ENCODE measurements at places on chromosomes 12 and 14.

GRCh38 chr12:120708651-120709050, 1.6 kb upstream of the UNC119B start:
- no peak for DNase-seq

DNA sequence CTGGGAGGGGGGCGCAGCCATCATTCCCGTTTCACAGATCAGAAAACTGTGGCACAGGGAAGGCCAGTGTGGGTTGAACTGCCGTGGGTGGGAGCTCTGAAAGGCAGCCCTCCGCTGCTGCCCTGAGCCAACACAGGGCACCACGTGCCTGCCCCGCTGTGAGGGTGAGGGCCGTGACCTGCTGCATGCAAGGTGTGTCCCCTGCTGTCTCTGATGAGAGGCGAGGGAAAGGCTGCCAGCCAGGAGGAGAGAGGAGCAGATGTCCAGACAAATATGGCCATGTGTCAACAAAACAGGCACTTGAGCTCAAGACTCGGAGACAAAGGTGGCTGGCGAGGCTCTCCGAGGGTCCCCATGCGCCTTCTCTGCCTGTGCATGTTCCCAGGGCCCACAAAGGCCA, 108.8 kb downstream of the RBM19 start:
- no peak for DNase-seq

DNA sequence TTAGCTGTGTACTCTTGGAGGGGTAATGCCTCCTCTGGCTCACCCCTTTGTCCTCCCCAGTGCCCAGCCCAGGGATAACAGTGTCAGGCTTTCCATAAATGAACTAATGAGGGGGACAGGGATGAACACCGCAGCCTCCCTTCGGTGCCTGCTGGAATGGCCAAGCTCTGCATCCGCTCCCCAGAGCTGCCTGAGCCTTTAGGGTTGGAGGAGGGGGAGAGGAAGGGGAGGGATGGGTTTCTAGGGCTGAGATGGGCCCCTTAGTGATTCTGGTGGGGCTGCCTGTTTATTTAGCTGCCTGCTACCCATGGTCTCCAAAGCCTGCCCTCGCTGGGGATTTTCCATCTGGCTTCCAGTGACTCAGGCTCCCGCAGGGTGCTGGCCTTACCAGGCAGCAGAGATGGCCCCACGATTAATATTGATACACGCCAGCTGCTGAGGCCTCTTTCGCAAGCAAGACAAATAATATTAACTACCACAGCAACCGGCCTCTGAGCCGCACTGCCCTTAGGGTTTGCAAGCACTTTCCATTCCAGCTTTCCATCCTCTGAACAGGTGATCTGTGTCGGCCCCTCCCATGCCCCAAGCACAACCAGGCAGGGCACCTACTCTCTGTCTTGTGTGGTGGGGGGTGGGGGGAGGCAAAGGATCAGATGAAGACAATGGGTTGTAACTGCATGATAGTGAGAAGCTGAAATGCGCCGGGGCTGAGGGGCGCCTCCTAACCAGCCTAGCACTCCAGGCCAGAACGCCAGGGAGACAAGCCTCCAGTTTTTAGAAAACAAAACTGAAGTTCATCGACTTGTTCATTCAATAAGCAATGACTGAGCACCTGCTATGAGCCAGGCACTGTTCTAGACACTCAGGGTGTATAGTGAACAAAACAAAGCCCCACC, 56.7 kb downstream of the C14orf132 start:
- DNase-seq: no peak

GRCh38 chr12:8849876-8850275, 27.5 kb downstream of the A2ML1 start:
- no peak for DNase-seq

DNA sequence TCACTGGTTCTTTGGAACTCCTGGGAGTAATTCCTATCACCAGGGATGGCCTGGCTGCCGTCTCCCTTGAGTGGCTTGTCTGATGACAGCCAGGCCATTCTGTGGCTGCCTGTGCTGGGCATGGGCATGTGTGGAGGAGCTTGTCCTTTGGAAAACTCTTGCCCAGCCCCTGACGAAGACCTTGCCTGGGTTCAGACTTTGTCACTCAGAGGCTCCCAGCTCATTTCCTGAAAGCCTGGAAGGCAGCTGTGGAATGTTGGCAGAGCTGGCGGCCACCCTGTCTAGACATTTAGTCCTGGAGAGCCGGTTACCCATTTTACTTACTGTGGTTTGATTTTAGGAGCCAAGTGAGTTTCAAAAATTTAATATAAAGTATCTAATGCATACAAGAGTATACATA, 34.0 kb downstream of the TUNAR start:
- DNase-seq: no peak

DNA sequence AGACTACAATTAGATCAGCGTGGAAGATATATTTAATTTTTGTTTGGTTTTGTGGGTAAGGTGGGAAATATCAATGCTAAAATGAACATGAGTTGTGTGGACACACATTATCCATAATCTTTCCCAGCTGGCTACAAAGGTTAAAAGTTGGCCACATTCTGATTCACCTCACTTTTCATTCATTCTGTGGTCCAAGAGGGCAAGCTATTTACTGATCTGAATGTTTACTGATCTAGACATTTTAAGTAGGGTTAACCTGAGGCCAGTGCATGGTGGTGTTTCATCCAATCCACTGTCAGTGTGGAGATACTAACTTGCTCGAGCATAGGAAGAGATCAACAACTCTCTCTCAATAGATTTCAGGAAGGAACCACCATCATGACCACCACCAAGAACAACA, 71.6 kb downstream of the DCAF5 start:
- no peak for DNase-seq

DNA sequence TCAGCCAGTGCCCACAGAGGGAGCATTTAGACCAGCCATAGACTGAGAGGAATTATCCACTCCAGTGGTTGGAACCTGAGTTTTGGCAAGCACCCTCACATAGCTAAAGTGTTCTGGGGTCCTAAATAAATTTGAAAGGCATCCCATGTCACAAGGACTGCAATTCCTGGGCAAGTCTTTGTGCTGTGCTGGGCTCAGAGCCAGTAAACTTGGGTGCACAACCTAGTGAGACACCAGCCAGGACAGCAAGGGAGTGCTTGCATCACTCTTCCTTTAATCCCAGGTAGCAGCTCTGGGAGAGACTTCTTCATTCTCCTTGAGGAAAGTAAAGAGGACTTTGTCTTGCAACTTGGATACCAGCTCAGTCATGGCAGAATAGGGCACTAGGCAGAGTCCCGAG, 142.0 kb upstream of the FSCB start:
- no peak for DNase-seq

GRCh38 chr12:65715961-65716360, 108.3 kb upstream of the HMGA2 start:
- DNase-seq: no peak

DNA sequence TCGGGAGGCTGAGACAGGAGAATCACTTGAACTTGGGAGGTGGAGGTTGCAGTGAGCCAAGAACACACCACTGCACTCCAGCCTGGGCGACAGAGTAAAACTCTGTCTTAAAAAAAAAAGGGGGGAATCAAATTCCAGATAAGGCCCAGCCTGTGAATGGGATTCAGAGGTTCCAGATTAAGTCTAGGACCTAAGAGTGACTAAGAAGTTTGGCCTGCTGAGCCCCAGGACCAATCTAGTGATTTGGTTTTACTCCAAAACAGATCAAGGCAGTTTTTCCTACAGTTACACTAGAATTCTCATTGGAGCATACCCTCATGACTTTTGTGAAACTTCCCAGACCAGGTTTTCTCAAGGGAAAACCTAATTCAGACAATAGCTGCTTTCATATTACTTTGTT, 22.8 kb downstream of the EXOC5 start:
- DNase-seq: no peak

GRCh38 chr14:72550513-72550912, 343.4 kb downstream of the DPF3 start:
- no peak for DNase-seq

- DNase-seq: no peak
Measured at GRCh38 chr14:76599559-76600287, 161.5 kb upstream of the VASH1 start.

- no peak for DNase-seq
Measured at GRCh38 chr14:95132760-95133159, 24.6 kb downstream of the DICER1 start.

DNA sequence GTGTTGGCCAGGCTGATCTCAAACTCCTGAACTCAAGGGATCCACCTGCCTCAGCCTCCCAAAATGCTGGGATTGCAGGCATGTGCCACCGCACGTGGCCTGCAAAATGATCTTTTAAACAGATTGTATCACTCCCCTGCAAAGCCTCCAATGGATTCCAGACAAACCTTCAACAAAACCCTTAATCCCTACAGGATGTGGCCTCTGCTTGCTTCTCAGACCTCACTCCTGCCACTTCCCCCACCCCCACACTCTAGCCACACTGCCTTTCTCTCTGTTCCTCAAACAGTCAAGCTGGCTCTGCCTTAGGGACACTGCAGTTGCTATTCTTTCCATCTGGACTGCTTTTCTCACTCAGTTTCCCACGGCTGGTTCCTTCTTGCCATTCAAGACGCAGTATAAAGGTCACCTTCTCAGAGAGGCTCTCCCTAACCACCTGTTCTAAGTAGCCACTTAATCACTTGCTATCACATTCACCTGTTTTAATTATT, 47.3 kb upstream of the TMED10 start:
- no peak for DNase-seq

GRCh38 chr14:83260751-83261150, 1727.1 kb upstream of the SEL1L start:
- DNase-seq: no peak

GRCh38 chr12:65963862-65964240, 139.6 kb downstream of the HMGA2 start:
- DNase-seq: no peak

DNA sequence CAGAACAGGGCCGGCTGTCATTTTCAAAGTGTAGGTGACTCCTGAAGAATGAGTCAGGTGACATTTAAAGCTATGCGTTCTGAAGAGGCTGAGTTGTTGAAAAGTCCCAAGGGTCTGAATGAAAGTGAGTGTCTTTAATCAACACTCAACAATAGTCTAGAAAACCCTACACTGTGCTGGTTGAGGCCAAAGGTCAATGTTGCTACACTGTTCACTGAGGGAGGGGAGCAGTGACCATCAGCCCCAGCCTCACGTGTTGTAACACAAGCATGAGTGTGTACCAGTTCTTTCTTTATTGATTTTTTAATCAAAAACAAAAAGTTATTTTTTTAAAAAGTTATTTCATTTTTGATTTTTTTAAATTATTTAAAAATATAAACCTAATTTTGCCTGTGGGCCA, 418.8 kb upstream of the LRFN5 start:
- DNase-seq: no peak

- DNase-seq: no peak
Measured at GRCh38 chr12:124188561-124189405, 106.1 kb upstream of the RFLNA start.

- peak; percentile 23 for DNase-seq
Measured at GRCh38 chr12:132153501-132154340, 9.5 kb downstream of the NOC4L start.

DNA sequence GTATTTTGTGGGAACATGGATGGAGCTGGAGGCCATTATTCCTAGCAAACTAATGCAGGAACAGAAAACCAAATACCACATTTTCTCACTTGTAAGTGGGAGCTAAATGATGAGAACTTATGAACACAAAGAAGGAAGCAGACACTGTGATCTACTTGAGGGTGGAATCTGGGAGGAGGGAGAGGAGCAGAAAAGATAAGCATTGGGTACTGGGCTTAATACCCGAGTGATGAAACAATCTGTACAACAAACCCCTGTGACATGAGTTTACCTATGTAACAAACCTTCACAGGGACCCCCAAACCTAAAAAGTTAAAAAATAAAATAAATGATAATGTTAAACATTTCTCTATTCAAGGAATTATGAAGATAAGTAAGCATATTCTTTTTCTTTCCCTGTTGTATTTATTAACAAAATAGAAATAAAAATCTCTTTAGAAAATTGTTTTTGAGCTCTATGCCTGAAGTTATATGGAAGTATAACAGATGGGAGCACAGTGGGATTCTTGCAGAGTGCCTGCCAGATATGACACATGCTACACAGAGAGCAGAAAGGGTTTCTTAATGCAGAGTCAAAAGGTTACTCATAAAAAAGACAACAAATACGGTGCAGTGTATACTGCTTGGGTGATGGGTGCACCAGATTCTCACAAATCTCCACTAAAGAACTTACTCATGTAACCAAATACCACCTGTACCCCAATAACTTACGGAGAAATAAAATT, 52.0 kb upstream of the SYNE2 start:
- DNase-seq: no peak

DNA sequence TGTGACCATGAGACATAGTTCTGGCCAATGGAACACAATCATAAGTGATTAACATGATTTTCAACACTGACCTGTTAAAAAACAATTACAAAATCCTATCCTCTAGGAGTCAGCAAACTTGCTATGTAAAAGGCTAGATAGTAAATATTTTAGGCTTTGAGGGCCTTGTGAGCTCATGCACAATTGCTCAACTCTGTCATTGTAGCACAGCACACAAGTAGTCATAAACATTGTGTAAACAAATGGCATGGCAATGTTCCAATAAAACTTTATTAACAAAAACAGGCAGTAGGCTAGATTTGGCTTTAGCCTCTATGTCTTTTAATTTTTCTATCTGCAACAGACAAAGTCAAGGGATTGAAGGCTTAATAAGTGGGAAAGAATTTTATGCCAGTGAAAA, 350.7 kb downstream of the C12orf50 start:
- DNase-seq: no peak

- no peak for DNase-seq
Measured at GRCh38 chr14:97411938-97412612, 614.9 kb downstream of the VRK1 start.

DNA sequence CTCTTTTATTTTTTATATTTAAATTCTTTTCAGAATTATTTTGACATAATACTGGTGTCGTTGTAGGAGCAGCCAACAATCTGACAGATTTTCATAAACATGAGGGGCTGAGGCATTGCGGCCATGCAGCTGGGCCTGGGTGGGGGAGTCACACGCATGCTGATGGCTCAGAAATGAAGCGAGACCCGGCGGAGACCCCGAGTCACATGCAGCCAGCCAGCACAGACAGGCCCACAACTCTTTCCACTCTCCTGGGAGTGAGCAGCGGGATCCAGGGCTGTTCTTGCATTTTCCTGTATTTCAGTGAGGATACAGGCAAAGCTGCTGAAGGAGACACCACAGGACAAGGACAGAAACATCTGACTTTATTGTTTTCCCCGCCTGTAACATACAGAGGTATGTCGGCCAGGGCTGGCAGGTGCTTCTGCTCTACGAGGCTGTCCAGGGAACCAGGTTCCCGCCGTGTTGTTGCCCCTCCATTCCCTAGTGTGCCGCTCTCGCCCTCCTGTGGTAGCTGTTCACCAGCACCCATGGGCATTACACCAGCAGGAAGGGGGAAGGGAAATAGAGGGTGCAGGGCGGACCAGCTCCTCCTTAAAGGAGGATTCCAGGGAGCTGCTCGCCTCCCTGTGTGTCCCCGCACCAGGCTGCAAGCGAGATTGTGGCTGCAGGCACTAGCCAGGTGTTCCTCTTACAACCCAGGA, 30.5 kb downstream of the FZD10 start:
- no peak for DNase-seq

- DNase-seq: peak; percentile 39
Measured at GRCh38 chr14:65206448-65207096, 104.3 kb upstream of the MAX start.

- DNase-seq: no peak
Measured at GRCh38 chr14:73913256-73913655, 26.6 kb downstream of the ZNF410 start.

GRCh38 chr12:98456576-98457573, 58.5 kb upstream of the TMPO start:
- no peak for DNase-seq

- DNase-seq: no peak
Measured at GRCh38 chr12:69284131-69284530, 44.8 kb downstream of the CPSF6 start.

- DNase-seq: no peak
Measured at GRCh38 chr12:23781118-23781517, 168.4 kb downstream of the SOX5 start.

All from AG09309 (cell line).